ENCODE measurements at places on chromosomes 3 and 15. TPM values are rescaled to one million over a fixed set of nuclear protein-coding genes. Genes with fewer than 3 reads are reported as not detected.

Gene AGBL1
- total RNA-seq = 18.1 TPM

Gene LTK
- total RNA-seq = 9.4 TPM

Gene CA12
- 2.2 TPM for total RNA-seq

Gene TMEM45A
- total RNA-seq = 19.7 TPM

Gene GPR149
- total RNA-seq = 0.35 TPM

Gene ACAD11
- total RNA-seq = 13.6 TPM

Gene SPTBN5
- total RNA-seq = 6.3 TPM

Gene ZWILCH
- total RNA-seq = 14.8 TPM

GRCh38 chr3:63886858-63887257 lies 23.2 kb downstream of the ATXN7 start:
- no peak for DNase-seq
- no peaks in the 10 kb centered on the region for H3K27me3 ChIP-seq
- no peak overlapping the region for H3K4me3 ChIP-seq

GRCh38 chr15:71082803-71083202 lies 32.5 kb upstream of the THSD4 start:
- no peak for DNase-seq
- peaks cover 12% of the 10 kb centered on the region for H3K4me1 ChIP-seq

DNA sequence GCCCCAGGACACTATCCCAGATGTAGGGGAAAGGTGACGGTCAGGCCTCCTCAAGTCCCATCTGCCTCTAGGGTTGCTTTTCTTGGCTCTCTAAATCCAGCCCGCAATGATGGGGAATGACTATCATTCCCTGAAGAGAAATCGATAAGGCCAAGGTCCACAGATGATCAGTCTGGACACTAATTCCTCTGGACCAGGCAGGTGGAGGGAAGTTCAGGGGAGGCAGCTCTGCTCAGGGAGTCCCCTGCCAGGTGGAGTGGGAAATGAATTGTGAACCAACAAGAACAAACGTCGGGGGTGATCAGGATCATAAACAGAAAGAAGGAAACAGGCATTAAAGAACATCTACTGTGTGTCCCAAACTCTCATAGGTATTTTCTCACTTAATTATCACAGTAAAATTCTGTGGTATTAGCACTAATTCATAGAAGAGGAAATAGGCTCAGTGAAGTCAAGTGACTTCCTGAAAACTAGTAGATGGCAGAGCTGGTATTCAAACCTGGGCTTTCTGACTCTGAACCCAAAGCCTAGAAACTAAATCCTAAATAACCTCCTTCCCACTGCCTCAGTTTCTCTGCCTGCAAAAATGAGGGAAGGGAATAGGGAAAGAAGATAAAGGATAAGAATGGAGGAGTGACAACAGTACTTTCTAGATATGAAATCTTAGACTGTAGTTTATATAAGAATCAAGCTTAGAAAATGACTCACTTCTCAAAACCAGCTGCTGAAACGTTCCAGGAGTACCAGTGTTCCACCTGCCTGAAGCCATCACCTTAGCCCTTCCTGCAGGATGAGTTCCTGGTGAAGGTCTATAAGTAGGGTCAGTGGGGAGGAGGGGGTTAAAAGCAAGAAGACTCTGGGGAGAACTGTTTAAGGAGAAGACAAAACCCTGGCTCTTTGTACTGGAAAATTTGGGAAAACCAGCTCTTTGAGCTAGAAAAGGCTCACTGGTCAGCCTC lies 7.5 kb downstream of the BMF start:
- peaks cover 2% of the 10 kb centered on the region for H3K27me3 ChIP-seq
- H3K4me1 ChIP-seq = peaks cover 92% of the 10 kb centered on the region
- H3K36me3 ChIP-seq = peaks cover 7% of the 10 kb centered on the region
- H3K4me3 ChIP-seq = no peak overlapping the region

DNA sequence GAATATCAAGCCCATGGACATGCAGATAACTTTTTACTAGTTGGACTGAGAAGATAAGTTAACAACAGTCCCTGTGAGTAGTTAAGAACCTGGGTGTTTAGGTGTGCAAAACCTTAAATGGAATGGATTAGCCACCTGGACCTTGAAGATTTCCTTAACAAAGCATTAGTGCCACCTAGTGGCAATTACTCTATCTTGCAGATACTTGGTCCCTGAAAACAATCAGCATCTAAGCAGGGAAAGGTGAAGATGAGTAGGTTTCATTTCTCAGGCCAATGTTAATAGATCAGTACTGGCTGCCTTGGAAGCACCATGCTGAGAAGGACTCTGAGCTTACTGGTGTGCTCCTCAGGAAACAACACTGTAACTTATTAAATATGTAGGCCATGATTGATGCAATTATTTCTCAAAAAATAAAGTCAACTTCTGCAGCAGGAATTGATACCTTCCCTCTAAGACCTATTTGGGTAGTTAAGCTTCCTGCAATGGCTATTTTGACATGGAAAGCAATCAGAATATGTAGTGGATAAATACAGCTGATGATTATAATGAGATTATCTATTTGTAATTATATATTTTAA lies 329.4 kb downstream of the TBC1D5 start:
- H3K27ac ChIP-seq = no peak overlapping the region
- H3K36me3 ChIP-seq = no peaks in the 10 kb centered on the region
- H3K27me3 ChIP-seq = no peaks in the 10 kb centered on the region
- DNase-seq = peak; percentile 46
- H3K4me1 ChIP-seq = no peaks in the 10 kb centered on the region

GRCh38 chr15:66923438-66923881 lies 141.9 kb upstream of the SMAD3 start:
- H3K4me3 ChIP-seq = no peak overlapping the region
- H3K27me3 ChIP-seq = peaks cover 2% of the 10 kb centered on the region
- no peak for DNase-seq
- H3K4me1 ChIP-seq = peaks cover 7% of the 10 kb centered on the region
- H3K36me3 ChIP-seq = no peaks in the 10 kb centered on the region
- no peak overlapping the region for H3K27ac ChIP-seq

DNA sequence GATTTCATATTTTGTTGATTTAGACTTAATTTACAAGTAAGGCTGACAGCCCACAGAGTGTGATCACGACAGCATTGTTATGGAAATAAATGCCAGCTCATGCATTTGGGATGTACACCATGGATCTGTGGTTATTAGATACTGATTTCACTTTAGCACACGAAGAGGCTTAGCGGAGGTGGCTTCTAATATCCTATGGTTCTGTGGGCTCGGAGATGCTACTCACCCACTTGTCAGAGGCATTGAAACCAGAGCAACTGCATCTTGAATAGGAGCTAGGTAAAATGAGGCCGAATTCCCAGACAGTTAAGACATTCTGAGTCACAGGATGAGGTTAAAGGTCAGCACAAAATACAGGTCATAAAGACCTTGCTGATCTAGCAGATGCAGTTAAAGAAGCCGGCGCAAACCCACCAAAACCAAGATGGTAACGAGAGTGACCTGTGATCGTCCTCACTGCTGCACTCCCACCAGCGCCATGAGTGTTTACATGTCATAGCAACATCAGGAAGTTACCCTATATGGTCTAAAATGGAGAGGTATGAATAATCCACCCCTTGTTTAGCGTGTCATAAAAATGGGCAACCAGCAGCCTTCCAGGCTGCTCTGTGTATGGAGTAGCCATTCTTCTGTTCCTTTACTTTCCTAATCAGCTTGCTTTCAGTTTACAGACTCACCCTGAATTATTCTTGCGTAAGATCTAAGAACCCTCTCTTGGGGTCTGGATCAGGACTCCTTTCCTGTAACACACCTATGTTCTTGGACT lies 117.5 kb downstream of the PGPEP1L start:
- DNase-seq = no peak
- H3K36me3 ChIP-seq = peaks cover 10% of the 10 kb centered on the region
- H3K27me3 ChIP-seq = no peaks in the 10 kb centered on the region
- H3K27ac ChIP-seq = no peak overlapping the region
- peaks cover 3% of the 10 kb centered on the region for H3K4me1 ChIP-seq

DNA sequence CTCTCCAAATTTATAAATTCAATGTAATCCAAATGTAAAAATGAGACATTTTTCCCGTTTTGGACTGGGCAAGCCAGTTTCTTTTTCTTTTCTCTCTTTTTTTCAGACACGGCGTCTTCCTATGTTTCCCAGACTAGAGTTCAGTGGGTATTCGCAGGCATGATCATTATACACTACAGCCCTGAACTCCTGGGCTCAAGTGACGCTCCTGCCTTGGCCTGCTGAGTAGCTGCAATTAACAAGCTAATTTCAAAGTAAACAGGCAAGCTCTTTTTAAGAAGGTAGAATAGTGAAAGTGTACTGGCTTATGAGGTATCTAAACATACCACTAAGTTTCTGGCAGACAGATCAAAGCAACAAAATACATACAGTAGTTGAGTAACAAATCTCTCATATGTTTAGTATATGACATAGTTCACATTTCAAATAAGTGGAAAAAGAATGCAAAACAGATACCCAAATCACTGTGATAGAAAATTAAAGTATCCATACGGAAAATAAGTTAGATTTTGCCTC lies 13.5 kb downstream of the HIGD1A start:
- no peaks in the 10 kb centered on the region for H3K4me1 ChIP-seq
- no peak for DNase-seq
- H3K36me3 ChIP-seq = peaks cover 8% of the 10 kb centered on the region
- H3K27ac ChIP-seq = no peak overlapping the region
- no peak overlapping the region for H3K4me3 ChIP-seq
- no peaks in the 10 kb centered on the region for H3K27me3 ChIP-seq

GRCh38 chr3:139630542-139630941 lies 47.2 kb downstream of the NMNAT3 start:
- H3K27me3 ChIP-seq = no peaks in the 10 kb centered on the region
- no peaks in the 10 kb centered on the region for H3K36me3 ChIP-seq
- DNase-seq = no peak
- no peak overlapping the region for H3K27ac ChIP-seq

GRCh38 chr15:51846463-51847230 lies 17.2 kb downstream of the TMOD3 start:
- H3K4me1 ChIP-seq = peaks cover 4% of the 10 kb centered on the region
- DNase-seq = peak; percentile 19
- no peak overlapping the region for H3K4me3 ChIP-seq
- no peaks in the 10 kb centered on the region for H3K27me3 ChIP-seq
- peak overlapping the region; percentile 15 for H3K27ac ChIP-seq

- no peaks in the 10 kb centered on the region for H3K27me3 ChIP-seq
- no peaks in the 10 kb centered on the region for H3K4me1 ChIP-seq
- H3K27ac ChIP-seq = no peak overlapping the region
Measured at GRCh38 chr3:146701246-146701645, 96.1 kb upstream of the PLSCR5 start.

DNA sequence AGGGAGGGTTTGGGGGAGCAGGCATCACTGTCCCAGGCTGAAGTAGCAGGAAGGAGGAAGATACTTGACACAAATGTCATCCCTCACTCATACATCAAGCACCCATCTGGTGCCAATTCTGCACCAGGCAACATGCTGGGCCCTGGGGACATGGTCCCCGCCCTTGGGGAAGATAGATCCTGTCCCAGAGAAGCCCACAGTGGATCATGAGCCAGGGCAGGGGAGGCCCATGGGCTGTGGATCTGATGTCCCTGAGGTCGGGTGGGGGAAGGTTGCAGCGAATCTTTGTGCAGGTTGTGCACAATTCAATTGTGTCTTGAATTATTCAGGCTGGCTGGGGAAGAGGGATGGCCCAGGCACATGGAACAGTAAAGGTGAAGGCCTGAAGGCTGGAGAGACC lies 6.4 kb upstream of the CCDC33 start:
- H3K36me3 ChIP-seq = no peaks in the 10 kb centered on the region
- no peak overlapping the region for H3K27ac ChIP-seq
- H3K4me1 ChIP-seq = peaks cover 34% of the 10 kb centered on the region
- peaks cover 10% of the 10 kb centered on the region for H3K27me3 ChIP-seq
- H3K4me3 ChIP-seq = no peak overlapping the region
- no peak for DNase-seq

GRCh38 chr3:12255393-12255792 lies 33.5 kb upstream of the PPARG start:
- no peaks in the 10 kb centered on the region for H3K4me1 ChIP-seq
- H3K36me3 ChIP-seq = no peaks in the 10 kb centered on the region
- no peak overlapping the region for H3K27ac ChIP-seq
- no peak for DNase-seq
- no peaks in the 10 kb centered on the region for H3K27me3 ChIP-seq
- H3K4me3 ChIP-seq = no peak overlapping the region
